ENCODE measurements at places on chromosomes 12 and 14.

- DNase-seq = no peak
Measured at GRCh38 chr14:36981832-36982529, 190.4 kb downstream of the SLC25A21 start.

DNA sequence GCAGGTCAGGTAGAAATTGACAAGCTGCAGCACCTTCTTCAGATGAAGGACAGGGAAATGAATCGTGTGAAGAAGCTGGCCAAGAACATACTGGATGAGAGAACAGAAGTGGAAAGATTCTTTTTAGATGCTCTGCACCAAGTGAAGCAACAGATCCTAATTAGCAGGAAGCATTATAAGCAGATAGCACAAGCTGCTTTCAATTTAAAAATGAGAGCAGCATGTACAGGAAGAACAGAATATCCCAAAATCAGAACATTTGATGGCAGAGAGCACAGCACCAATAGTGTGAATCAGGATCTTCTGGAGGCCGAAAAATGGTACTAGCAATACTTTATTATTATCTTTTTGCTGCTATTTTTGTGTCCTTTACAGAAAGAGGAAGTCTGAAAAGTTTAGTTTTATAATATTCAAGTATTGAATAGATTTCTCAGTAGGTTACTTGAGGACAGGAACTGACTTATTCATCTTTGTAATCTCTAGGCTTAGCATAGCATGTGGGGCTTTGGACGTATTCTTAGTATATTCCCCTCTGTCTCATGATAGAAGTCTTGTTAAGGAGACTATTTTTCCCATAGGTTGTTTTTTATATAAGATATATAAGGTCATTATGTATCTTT is 30.8 kb downstream of the BBOF1 start:
- DNase-seq = no peak

DNA sequence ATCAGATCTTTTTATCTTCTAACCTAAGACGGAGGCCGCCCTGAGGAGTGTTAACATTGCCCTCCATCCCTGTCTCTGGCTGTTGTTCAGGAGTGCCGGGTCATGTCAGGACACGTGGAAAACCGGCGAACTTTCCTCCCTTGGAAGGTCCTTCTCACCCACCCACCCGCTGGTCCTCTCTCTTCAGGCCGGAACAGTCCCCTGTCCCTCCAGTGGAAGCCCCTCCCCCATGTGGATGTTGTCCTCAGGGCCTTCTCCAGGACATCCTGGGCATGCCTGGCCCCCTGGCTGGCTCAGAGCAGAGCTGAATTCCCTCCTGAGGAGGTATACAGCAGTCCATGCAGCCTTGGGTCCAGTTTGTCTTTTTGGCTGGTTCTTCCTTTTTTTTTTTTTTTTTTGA is 20.3 kb upstream of the ITPK1 start:
- no peak for DNase-seq

DNA sequence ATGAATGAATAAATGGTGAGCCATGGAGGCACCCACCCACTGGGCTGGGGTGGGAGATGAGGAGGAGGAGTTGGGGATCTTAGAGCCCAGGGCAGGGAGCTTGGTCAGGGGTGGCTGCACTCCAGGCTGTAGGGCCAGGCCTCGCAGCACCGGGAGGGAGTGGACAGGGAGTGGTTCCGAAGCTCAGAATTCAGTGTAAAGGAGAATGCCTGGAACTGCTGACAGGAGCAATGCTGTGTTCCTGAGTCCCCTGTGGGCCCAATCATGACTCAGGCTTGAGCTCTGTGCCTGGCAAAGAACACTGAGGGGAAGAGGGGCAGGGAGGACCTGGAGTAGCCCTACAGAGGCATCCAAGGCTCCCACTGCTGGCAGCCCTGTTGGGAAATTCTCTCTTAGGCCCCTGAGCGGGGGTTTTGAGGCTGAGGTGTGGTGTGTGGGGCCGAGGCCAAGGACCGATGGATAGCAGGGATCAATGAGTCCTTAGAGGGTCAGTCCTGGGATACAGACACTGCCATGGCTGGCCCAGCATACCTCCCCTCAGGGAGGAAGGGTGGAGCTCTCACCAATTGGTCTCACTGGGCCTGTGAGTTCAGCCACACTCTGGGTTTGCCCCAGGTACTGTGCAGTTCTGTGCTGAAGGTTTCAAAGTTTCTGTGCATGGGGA is 9.5 kb upstream of the RABGGTA start:
- DNase-seq = no peak

DNA sequence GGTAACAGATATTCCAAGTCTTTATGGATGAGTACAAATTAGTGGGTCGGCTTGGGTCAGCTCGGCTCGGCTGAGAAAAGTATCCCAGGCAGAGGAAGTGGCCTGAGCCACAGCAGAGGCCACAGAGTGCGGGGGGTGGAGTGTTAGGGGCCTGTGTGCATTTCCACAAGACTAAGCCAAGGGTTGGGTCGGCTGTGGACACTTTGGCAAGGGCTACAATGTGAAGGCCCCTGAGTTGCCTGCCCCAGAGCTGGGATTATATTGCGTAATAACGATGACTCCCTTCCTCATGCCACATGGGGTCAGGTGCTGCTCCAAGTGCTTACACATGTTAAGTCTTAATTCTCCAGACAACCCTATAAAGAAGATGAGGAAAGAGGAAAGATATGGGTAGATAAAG is 11.4 kb downstream of the EVL start:
- no peak for DNase-seq
